ENCODE measurements at places on chromosomes 2 and 18.

DNA sequence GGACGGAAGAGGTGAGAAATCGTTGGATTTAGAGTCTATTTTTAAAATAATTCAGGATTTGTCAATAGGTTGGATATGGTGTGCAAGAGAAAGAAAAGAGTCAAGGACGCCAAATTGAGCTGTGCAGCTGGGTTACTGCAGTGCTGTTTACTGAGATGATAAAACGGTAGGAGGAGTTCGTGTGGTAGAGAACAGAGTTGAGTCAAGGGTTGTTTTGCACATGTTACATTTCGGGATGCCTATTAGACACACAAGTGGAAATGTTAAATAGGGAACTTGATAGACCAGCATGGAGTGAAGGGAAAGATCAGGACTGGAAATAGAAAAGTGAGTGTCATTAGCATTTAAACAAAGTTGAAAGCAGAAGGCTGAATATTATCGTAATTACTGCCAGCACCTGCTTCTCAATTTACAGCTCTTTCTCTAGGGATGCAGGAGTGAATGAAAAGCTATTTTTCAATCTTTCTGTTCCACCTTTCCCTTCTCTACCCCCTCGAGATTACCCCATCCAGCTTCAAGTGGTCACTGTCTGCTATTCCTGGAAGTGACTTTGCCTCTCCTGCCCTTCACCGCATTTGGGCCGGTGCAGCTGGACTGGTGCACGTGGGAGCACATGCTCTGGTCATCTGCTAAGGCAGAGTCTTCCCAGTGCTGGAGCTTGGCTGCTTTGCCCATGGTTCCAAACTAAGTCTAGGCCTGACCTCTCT lies 30.3 kb downstream of the GPR75 start:
- H3K36me3 ChIP-seq: peaks cover 5% of the 10 kb centered on the region
- H3K27me3 ChIP-seq: no peaks in the 10 kb centered on the region
- no peak overlapping the region for H3K27ac ChIP-seq
- H3K4me3 ChIP-seq: no peak overlapping the region

DNA sequence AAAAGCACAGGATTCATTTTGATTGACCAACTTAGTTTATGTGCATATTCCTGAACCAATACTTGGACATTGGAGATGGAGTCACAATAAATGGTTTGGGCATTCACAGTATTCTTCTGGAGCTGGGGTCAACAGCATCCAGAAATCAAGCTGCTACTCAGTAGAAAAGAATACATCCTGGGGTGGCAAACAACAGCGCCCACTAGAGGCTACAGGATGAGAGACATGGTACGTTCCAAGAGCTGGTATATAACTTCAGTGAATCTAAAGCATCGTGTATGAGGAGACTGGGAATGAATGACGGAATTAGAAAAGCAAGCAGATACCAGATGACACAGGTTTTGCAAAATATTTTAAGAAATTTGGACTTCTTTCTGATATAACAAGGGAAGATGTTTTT lies 142.9 kb upstream of the FIGN start:
- H3K4me3 ChIP-seq: no peak overlapping the region
- H3K27me3 ChIP-seq: no peaks in the 10 kb centered on the region
- no peak overlapping the region for H3K27ac ChIP-seq

DNA sequence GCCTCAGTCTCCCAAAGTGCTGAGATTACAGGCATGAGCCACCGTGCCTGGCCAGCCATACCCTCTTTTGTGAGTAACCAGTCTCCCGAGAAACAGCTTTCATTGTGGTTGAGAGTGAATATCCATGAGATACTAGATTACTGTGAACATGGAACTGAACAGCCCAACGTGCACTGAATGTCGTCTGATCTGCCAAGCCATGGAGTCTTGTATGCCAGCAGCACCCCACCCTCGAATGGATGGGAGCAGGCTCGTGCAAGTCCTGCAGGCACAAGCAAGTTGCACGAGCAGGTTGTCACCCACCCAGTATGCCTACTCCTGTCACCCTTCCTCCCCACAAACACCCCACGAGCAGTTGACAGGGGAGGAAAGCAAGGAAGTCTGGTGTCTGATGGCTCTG lies 36.5 kb upstream of the TFCP2L1 start:
- H3K4me3 ChIP-seq: no peak overlapping the region
- no peaks in the 10 kb centered on the region for H3K4me1 ChIP-seq
- no peaks in the 10 kb centered on the region for H3K36me3 ChIP-seq
- no peak overlapping the region for H3K27ac ChIP-seq

DNA sequence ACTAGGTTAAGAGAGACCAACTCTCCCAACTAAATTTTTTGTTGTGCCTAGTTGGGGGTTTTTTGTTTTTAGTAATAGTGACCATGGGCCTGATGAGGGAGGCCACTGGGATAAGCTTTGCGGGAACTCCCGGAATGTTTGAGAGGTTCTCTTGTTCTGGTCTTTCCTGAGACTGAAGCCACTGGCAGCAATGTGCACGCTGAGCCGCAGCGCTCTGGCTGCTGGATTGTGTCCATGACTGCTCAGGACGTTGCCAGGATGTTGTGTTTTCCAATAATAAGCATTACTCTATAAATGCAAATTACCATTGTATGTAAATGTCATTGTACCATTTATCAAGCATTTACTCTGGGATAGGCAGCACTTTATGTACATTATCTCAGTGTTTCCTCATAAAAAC lies 126.1 kb downstream of the GALNT1 start:
- DNase-seq: no peak
- peaks cover 41% of the 10 kb centered on the region for H3K36me3 ChIP-seq
- no peaks in the 10 kb centered on the region for H3K27me3 ChIP-seq
- no peaks in the 10 kb centered on the region for H3K4me1 ChIP-seq
- no peak overlapping the region for H3K4me3 ChIP-seq

DNA sequence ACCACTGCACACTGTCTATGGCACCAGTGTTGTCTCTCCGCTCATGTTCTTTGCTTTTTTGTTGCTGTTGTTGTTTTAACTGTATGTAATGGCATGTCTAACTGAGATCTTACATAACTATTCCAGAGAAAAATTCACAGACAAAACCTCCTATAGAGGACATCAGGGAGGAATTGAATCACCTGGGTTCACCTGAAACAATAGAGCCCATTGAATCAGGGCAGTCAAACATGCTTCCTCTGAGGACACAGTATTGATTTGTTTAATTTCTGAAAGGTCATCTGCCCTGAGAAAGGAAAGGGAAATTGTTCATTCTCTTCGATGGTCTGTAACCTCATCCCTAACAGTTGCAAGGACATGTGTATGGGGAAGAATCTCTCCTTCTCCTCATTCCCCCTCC lies 237.5 kb downstream of the SRBD1 start:
- no peak overlapping the region for H3K27ac ChIP-seq
- no peaks in the 10 kb centered on the region for H3K4me1 ChIP-seq
- no peak overlapping the region for H3K4me3 ChIP-seq
- no peaks in the 10 kb centered on the region for H3K36me3 ChIP-seq

DNA sequence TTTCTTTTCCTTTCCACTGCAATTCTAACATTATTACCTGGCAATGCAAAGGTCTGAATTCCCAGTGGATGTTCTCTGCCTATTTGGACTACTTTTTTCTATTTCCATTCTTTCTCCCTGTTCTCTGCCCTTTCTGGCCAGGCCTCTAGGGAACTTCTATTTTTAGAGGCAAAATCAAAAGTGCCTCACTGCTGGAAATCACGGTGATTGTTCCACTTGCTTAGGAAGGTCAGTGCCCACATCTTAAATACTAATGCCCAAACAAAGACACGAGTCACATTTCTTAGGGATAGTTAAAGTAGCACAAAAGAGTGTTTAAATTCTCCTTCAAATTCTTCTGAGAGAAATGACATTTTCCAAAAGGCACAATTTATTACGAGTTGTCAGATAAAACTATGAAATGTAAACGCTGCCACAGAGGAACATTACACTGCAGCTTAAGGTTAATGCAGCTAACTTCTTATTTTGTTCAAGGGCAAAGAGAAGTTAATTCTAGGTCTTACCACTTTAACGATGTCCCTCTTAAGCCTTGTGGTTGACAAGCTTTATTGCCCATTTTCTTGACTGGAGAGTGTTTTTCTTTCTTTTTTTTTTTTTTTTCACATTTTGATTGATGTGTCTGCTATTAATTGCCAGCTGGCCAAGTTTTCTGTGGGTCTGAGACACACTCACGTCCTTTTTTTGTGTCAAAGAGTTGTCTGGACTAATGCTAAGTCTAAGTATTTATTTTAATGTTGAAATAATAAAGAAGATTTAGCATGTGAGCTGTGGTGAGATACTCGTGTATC lies 34.7 kb downstream of the ST6GAL2 start:
- no peak overlapping the region for H3K4me3 ChIP-seq
- no peaks in the 10 kb centered on the region for H3K27me3 ChIP-seq
- H3K4me1 ChIP-seq: no peaks in the 10 kb centered on the region
- H3K36me3 ChIP-seq: no peaks in the 10 kb centered on the region

DNA sequence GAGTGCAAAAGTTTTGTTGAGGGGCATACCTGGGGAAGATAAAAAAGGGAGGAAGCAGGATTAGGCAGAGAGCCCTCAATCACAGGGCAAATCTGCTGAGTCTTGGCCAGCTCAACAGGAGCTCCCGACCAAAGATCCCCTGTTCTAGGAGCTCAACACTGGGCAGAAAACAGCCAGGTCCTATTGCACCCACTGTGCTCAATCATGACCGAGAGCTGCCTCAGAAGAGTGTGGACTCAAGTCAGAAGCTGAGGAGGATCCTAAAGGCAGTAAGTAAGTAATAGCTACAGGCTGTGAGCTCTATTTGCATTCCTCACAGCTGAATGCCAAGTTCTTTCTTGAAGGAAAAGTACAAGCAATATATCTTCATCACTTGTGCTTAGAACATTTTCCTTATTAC lies 334.4 kb upstream of the NRP2 start:
- H3K27me3 ChIP-seq: no peaks in the 10 kb centered on the region
- H3K4me1 ChIP-seq: no peaks in the 10 kb centered on the region
- no peak overlapping the region for H3K4me3 ChIP-seq

DNA sequence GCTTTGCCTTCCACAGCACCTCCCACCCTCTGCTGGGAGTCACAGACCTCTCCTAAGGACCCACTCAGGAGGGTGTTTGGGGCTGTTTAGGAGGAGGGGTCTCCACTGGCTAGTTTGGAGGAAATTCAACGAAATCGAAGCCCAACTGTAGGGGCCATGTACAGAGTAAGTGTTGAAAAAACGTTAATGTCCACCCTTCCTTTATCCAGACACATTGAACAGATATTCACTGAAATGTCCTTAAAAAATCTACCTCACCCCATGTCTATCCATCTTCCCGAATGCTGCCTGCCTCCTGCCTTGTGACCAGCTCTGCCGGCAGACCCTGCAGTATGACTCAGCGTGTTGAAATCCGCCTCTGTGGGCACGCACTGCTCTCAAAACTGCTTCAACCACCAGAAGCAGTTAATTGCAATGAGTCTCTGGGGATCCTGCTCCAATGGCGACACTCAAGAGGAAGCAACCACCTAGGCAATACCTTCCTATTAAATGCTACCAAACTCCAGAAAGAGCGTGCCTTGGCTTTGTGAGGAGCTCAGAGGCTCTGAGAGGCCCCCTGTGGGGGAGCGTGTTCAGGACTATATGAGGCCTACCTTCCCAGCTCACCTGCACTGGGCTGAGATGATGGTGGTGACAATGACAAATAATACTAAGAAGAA lies 61.4 kb upstream of the RTN4 start:
- DNase-seq: no peak
- no peak overlapping the region for H3K4me3 ChIP-seq
- H3K27ac ChIP-seq: no peak overlapping the region
- H3K27me3 ChIP-seq: no peaks in the 10 kb centered on the region
- peaks cover 6% of the 10 kb centered on the region for H3K4me1 ChIP-seq
- H3K36me3 ChIP-seq: no peaks in the 10 kb centered on the region

DNA sequence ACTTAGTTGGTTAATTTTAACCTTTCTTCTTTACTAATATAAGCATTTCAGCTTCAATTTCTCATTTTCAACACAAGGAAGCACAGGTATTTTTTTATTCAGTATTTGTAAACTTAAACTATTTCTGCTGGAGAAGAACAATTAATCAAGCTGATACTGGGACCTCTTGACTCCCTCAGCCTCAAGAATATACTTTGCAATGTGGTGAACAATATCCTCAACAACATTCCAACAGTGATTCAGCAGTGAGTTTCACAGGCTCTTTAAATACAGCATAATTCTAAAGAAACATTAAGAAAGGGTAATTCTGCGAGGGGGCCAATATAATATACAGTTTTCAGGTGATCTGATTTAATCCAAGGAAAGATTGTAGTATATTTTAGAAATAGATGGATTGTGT lies 10.0 kb downstream of the RAPGEF4 start:
- DNase-seq: no peak
- H3K4me3 ChIP-seq: no peak overlapping the region
- no peaks in the 10 kb centered on the region for H3K36me3 ChIP-seq
- H3K27me3 ChIP-seq: peaks cover 2% of the 10 kb centered on the region
- no peaks in the 10 kb centered on the region for H3K4me1 ChIP-seq

DNA sequence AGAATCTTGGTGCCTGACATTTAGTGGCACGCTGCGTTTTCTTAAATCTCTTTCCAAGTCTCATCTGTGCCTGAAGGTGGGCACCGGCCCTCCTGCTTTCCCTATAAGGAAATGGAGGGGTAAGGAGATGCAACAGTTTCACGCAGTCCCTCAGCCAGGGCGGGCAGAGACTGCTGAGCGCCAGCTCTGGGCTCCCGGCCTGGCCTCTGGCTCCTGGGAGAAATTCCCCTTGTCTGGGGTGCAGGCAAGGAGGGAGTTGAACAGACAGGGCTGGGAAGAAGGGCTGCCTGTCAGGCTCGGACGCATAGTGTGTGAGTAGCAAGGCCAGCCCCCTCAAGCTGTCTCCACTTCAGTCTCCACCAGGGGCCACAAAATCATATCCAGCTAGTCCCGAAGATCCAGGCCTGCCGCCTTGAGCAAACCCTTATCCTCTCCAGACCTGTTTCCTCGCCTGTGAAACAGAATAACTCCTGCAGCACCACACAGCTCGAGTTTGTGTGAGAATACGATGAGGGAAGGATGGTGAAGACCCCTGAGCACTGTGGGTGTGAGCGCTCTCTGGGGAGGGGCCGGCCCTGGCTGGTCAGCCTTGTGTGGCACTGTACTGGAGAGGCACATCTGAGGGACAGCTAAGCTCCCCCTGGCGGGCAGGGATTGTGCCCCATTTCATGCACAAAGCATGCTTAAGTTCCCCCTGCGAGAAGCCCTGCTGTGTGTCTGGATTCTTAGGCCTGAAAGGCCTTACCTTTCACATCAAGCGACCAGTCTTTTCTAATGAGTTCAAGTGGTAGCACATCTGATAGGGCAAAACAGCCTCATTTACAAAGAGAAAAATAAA lies 33.8 kb downstream of the SDC1 start:
- no peak overlapping the region for H3K4me3 ChIP-seq
- H3K27ac ChIP-seq: no peak overlapping the region
- no peaks in the 10 kb centered on the region for H3K4me1 ChIP-seq
- H3K36me3 ChIP-seq: no peaks in the 10 kb centered on the region
- H3K27me3 ChIP-seq: no peaks in the 10 kb centered on the region

GRCh38 chr2:187499941-187500532 lies 52.0 kb upstream of the CALCRL start:
- peaks cover 3% of the 10 kb centered on the region for H3K4me1 ChIP-seq
- H3K4me3 ChIP-seq: no peak overlapping the region
- peak; percentile 48 for DNase-seq
- H3K36me3 ChIP-seq: no peaks in the 10 kb centered on the region

Measured in activated naive CD8-positive, alpha-beta T cell treated with anti-CD3 and anti-CD28 coated beads, Interleukin-2, amount 50 U/mL, for 24 hours (primary cell).